AG04449 (cell line): ENCODE measurements at places on chromosomes 13 and 19.
A peak's percentile ranks its signal among the peaks of the same experiment; 100 is the strongest.

DNA sequence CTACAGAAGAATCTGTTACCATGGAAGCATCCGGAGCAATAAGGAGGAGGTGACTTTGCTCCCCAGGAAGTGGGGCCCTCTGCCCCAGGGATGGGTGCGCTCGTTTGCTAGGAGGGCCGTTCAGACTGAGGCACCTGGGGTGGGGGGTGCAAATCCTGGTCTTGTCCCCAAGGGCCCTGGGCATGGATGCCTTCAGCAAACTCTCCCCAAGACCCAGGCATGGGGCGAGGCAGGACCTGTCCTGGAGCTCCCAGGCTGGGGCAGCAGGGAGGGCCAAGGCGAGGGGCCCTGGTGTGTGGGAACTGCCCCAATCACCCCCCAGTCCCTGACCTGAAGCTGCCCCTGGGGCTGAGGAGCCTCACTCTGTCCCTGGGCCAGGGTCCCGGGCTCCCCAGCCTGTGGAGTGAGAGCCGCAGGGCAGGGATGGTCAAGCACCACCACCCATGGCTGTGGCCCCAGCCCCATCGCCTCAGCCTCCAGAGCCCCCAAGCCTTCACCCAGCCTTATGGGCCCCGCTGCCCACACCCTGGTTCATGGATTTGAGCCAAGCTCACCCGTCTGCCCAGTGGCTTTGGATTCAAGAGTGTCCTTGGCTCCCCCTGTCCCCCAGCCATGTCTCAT lies 240.6 kb upstream of the SGCG start:
- no peak for DNase-seq

DNA sequence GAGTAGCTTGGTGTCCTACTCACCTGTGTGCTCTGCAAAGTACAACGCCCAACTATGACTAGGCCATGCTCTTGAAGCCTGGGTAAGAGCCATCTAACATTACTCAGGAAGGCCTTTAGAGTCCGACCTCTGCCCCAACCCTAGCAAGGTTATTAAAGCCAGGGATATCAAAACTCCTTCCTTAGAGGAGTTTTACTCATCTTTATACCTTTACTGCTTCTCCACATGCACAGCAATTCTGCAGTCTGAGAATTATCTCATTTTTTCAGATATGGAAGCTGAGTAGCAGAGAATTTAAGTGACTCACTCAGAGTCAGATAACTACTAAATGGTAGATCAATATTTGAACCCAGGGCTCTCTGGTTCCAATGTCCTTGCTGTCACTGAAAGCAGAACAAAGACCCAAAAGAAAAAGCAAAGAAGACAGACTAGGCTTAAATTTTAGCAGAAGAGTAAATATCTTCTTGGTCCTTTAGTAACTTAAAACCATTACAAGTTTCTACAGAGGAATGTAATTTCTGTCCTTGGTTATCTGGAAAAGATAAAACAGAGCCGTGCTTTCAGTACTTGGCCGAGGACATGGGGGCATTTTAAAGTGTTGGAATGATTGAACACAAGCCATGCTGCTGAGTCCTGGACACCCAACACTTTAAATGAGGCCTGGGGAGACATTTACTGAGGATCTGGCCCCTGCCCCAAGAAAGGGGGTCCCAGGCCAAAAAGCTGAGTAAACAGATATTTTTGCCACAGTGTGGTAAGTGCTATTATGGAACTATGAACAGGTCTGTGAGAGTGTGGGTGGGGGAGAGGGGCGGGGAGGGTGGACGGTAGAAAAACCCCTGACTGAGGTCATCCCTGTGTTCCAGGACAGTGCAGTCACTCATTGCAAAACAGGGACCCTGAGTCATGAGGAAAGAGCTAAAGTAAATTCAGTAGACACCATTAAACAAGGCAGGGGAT lies 18.4 kb upstream of the KPNA3 start:
- no peak for DNase-seq

- peak; percentile 4 for DNase-seq
Measured at GRCh38 chr13:64538711-64539110, 2691.4 kb downstream of the PCDH9 start.

GRCh38 chr13:78084401-78084800 lies 165.8 kb upstream of the EDNRB start:
- DNase-seq = no peak

GRCh38 chr13:40023595-40024203 lies 368.2 kb downstream of the COG6 start:
- DNase-seq = no peak

- DNase-seq = no peak
Measured at GRCh38 chr19:1459479-1459878, 9.6 kb downstream of the APC2 start.

DNA sequence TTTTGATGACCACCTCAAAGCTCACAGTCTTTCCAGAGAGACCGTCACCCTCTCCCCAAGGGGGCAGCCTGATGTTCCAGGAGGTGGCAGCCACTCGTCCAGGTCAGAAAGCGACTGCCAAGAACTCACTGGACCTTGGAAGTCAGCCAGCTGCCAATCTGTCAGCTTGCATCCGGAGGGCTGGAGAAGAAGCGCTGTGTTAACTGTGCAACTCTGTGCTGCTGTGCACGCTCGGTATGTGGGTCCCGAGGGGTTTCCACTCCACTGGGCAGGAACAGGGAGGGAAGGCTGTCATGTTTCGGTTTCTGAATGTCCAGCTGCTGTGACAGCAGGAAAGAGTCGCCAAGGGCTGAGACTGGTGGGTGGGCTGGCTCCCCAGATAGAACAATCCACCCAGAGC lies 89.2 kb downstream of the CACNA1A start:
- DNase-seq = no peak
